T-cell (primary cell): ENCODE measurements at places on chromosomes 2 and 18.

- H3K4me1 ChIP-seq, result no peaks in the 10 kb centered on the region
- peaks cover 27% of the 10 kb centered on the region for H3K27me3 ChIP-seq
- no peak overlapping the region for H3K4me3 ChIP-seq
- H3K27ac ChIP-seq, result no peak overlapping the region
These were observed 10.1 kb downstream of the VIL1 start for GRCh38 chr2:218428846-218429558.

DNA sequence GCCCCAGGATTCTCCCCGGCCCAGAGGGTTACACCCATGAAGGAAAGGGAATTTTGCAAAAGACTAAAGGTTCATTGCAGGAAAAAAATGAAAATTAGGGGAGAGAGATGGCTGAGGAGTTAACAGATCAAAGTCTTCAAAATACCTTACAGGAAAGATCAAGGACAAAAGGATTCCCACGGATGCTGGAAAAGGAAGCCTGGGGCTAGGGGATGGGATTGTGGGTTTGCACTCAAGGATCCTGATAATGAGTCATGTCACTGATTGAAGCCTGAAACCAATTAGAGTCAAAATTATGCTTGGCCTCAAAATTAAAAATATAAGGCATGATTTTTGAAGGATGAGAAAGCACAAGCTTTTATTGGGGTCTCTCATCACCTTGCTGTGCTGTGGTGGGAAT, 32.6 kb upstream of the COPS8 start:
- no peaks in the 10 kb centered on the region for H3K36me3 ChIP-seq
- H3K4me3 ChIP-seq, result no peak overlapping the region
- no peak for DNase-seq
- H3K27me3 ChIP-seq, result peaks cover 4% of the 10 kb centered on the region
- no peak overlapping the region for H3K27ac ChIP-seq

DNA sequence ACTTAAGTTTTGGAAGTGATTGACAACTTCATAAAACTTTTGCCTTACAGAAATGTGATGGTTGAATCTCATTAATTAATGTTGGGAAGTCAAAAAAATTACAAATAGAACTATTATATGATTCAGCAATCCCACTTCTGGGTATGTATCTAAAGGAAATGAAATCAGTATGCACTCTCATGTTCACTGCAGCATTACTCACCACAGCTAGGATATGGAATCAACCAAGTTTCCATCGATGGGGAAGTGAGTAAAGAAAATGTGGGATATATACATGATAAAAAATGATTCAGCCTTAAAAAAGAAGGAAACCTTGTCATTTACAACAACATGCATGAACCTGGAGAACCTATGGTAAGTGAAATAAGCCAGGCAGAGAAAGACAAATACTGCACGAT, 112.4 kb upstream of the WDR75 start:
- no peaks in the 10 kb centered on the region for H3K4me1 ChIP-seq
- H3K4me3 ChIP-seq, result no peak overlapping the region
- H3K36me3 ChIP-seq, result no peaks in the 10 kb centered on the region
- no peak overlapping the region for H3K27ac ChIP-seq
- no peaks in the 10 kb centered on the region for H3K27me3 ChIP-seq

DNA sequence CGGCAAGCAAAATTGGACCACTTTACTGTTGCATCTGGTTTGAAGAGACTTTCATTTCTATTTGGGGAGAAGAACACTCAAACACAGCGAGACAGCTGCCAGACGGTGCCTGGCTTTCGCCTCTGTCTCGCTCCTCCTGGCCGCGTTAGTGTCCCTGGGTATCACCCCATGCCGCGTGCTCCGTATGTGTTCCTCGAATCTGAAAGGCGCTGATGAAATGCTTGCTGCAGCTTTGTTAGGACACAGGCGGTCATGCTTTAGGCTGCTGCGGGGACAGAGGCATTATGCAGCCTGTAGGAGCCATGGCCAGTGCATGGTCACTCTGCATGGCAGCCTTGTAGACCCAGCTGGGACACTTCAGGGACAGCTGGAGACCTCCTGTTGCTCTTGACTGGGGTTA, 53.9 kb downstream of the LDLRAD4 start:
- peaks cover 63% of the 10 kb centered on the region for H3K4me1 ChIP-seq
- no peak for DNase-seq
- H3K27me3 ChIP-seq, result peaks cover 4% of the 10 kb centered on the region
- no peak overlapping the region for H3K27ac ChIP-seq
- H3K36me3 ChIP-seq, result no peaks in the 10 kb centered on the region
- no peak overlapping the region for H3K4me3 ChIP-seq

- no peak for DNase-seq
- H3K36me3 ChIP-seq, result peaks cover 95% of the 10 kb centered on the region
- H3K27me3 ChIP-seq, result no peaks in the 10 kb centered on the region
These were observed 40.0 kb downstream of the BIN1 start for GRCh38 chr2:127066942-127067341.

GRCh38 chr2:191038741-191039140, 24.8 kb upstream of the STAT1 start:
- H3K27ac ChIP-seq, result peak overlapping the region; percentile 68
- no peaks in the 10 kb centered on the region for H3K27me3 ChIP-seq
- peaks cover 49% of the 10 kb centered on the region for H3K36me3 ChIP-seq
- no peak for DNase-seq

DNA sequence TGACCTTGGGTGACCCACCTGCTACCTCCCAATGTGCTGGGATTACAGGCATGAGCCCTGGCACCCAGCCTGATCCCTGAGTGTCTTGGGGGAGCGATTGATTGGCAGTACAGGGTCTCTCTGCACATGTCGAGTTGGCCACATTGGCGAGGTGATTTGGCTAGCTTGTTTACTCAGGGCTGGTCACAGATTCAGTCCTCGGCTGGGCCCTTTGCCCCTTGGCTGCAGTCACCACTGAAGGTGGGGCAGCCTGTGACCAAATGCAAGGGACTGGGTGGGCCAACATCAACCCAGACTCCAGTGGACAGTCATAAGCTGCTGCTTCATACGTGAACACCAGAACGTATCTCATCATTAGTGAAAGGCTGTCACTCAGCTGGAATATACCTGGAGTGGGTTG, 114.9 kb downstream of the ZNF532 start:
- H3K36me3 ChIP-seq, result no peaks in the 10 kb centered on the region
- H3K4me3 ChIP-seq, result no peak overlapping the region
- H3K27me3 ChIP-seq, result no peaks in the 10 kb centered on the region
- no peak for DNase-seq
- no peaks in the 10 kb centered on the region for H3K4me1 ChIP-seq

- no peaks in the 10 kb centered on the region for H3K27me3 ChIP-seq
- DNase-seq, result no peak
- H3K4me3 ChIP-seq, result no peak overlapping the region
These were observed 61.6 kb upstream of the NCOA1 start for GRCh38 chr2:24429197-24430074.

DNA sequence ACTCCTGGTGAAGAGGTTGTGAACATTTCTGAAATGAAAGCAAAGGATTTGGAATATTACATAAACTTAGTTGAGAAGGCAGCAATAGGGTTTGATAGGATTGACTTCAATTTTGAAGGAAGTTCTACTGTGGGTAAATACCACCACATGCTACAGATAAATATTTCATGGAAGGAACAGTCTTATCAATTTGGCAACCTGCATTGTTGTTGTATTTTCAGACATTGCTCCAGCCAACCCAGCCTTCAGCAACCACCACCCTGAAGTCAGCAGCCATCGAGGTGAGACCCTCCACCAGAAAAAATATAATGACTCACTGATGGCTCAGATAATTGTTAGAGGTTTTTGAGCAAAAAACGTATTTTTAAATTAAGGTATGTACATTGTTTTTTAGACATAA, 10.0 kb downstream of the RDH14 start:
- no peak overlapping the region for H3K27ac ChIP-seq
- H3K27me3 ChIP-seq, result no peaks in the 10 kb centered on the region
- no peak for DNase-seq
- H3K4me3 ChIP-seq, result no peak overlapping the region

GRCh38 chr2:127465258-127465657, 47.0 kb downstream of the PROC start:
- H3K27me3 ChIP-seq, result no peaks in the 10 kb centered on the region
- no peak overlapping the region for H3K27ac ChIP-seq
- no peak overlapping the region for H3K4me3 ChIP-seq
- H3K4me1 ChIP-seq, result no peaks in the 10 kb centered on the region
- DNase-seq, result no peak

GRCh38 chr2:11967946-11968465, 221.6 kb downstream of the LPIN1 start:
- no peak overlapping the region for H3K4me3 ChIP-seq
- no peaks in the 10 kb centered on the region for H3K27me3 ChIP-seq
- no peaks in the 10 kb centered on the region for H3K4me1 ChIP-seq
- H3K27ac ChIP-seq, result no peak overlapping the region

GRCh38 chr2:52956766-52957165, 810.8 kb upstream of the CHAC2 start:
- no peaks in the 10 kb centered on the region for H3K4me1 ChIP-seq
- no peak overlapping the region for H3K27ac ChIP-seq
- H3K27me3 ChIP-seq, result no peaks in the 10 kb centered on the region

DNA sequence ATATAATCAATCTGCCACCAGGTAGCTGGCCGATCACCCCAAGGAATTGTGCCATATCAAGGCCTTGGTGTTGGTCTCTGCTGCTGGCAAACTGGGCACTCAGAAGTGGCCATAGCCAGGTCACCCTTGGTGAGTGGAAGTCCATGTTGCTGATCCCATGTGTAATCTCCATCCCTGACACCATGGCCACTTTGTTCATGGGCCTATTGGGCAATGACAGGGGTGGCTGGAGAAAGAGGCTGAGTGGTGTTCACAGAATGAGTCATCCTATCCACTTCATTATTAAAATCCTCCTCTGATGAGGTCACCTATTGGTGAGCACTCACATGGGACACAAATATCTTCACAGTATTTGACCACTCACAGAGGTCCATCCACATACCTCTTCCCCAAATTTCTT, 26.7 kb upstream of the CD226 start:
- no peaks in the 10 kb centered on the region for H3K36me3 ChIP-seq
- H3K4me1 ChIP-seq, result no peaks in the 10 kb centered on the region
- H3K4me3 ChIP-seq, result no peak overlapping the region
- H3K27ac ChIP-seq, result no peak overlapping the region

GRCh38 chr2:108257757-108258331, 18.1 kb downstream of the SULT1C3 start:
- no peak overlapping the region for H3K4me3 ChIP-seq
- no peaks in the 10 kb centered on the region for H3K27me3 ChIP-seq
- no peaks in the 10 kb centered on the region for H3K4me1 ChIP-seq
- no peaks in the 10 kb centered on the region for H3K36me3 ChIP-seq
- DNase-seq, result no peak
- H3K27ac ChIP-seq, result no peak overlapping the region

DNA sequence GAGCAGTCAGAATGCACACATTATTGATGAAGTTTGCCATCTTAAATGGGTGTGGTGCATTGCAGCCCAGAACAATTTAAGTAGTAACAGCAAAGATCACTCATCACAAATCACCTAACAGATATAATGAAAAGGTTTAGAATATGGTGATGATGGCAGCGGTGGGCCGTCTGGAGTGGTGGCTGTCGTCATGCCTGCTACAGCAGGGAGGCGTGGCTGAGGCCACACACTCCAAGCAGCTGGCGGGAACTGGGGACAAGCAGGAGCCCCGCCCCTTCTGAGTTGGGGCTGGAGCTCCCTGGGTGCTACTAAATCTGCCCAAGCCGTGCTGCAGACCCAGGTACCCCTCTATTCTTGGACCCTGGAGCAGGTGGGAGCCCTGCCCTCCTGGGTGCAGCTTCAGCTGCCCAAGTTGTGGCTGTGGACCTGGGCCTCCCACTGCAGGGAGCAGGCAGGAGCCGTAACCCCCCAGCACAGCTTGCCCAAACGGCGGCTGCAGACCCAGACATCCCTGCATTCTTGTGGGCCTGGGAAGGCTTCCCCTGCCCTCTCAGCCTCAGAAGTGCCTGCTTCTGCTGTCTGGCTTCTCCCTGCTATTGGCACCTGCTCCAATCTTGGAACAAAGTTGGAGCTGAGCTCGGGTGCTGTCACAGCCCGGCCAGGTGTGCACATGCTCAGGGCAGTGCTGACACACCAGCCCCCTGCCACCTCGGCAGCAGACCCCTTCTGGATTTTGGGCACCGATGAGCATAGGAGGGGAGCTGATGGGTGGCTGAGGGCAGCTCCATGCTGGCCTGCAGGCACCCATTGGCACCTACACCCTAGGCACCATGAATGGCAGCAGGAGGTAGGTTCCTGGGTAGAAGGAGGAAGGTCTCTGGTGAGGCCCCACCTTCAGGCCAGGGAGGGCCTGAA, 149.3 kb downstream of the EHBP1 start:
- H3K4me1 ChIP-seq, result no peaks in the 10 kb centered on the region
- DNase-seq, result no peak
- H3K36me3 ChIP-seq, result no peaks in the 10 kb centered on the region
- H3K27ac ChIP-seq, result no peak overlapping the region
- no peaks in the 10 kb centered on the region for H3K27me3 ChIP-seq
